WERI-Rb-1 (cell line): ENCODE measurements at places on chromosomes 5 and 9.

DNA sequence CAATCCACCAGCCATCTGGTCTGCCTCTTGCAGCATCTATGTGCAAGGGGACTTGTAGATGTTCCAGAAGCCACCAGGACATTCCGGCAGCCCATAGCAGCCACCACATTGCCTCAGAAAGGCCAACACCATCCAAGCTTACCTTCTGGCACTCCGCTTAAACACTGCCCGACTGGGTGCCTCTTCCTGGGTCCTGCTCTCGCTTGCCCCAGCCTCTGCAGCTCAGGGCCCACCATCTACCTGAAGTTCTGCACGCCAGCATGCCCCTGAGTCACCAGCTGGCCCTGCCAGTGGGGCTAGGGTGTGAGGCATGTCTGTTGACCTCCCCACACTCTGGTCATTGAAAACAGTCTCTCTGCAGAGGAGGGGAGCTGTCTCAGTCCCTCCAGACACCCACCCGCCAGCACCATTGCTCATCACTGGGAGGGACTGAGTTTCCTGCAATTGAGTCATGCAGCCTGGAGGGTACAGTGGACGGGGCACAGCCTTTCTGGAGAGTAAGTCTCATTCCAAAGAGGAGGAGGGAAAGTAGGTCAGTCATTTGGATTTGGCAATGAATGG, 16.9 kb upstream of the COL5A1 start:
- DNase-seq = peak; percentile 3

DNA sequence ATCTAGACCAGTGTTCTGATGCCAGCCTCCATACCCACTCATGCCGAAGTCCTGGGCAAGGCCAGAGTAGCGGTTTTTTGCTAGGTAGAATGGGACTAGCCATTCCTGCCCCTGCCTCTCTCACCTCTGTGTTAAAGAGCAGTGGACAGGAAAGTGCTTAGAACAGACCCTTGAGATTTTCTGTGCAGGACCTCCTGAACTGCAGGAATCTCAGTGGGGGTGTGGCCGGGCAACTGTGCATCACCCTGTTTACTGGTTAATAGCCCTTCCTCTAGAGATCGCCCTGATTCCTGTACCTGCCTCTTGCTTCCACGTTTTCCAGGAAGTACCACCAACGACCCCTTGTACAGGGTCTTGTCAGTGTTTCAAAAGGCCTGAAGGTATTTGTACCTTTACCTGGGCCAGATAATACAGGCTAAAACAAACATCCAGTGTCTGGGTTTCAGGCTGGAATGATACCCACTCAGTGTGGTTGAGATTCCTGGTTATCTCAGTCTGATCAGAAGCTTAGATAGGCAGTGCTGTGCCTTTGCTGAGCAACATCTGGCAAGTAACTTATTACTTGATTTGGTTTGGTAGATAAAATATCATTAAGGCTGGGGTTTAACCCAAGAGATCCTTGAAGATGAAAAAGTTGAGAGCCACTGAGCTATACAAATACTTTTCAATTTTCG, 65.9 kb downstream of the RGS3 start:
- no peak for DNase-seq

GRCh38 chr9:129080298-129080600, 662 bp upstream of the DOLPP1 start:
- no peak for DNase-seq

GRCh38 chr9:34793428-34793827, 83.5 kb upstream of the CCL21 start:
- DNase-seq = no peak

- DNase-seq = no peak
These were observed 34.4 kb downstream of the FAM240B start for GRCh38 chr9:38685535-38685934.

GRCh38 chr9:132311978-132312377, 42.8 kb downstream of the SETX start:
- DNase-seq = no peak
